ENCODE measurements at places on chromosomes 2 and 18.

GRCh38 chr2:196149948-196150347, 21.4 kb downstream of the STK17B start:
- no peak for DNase-seq

DNA sequence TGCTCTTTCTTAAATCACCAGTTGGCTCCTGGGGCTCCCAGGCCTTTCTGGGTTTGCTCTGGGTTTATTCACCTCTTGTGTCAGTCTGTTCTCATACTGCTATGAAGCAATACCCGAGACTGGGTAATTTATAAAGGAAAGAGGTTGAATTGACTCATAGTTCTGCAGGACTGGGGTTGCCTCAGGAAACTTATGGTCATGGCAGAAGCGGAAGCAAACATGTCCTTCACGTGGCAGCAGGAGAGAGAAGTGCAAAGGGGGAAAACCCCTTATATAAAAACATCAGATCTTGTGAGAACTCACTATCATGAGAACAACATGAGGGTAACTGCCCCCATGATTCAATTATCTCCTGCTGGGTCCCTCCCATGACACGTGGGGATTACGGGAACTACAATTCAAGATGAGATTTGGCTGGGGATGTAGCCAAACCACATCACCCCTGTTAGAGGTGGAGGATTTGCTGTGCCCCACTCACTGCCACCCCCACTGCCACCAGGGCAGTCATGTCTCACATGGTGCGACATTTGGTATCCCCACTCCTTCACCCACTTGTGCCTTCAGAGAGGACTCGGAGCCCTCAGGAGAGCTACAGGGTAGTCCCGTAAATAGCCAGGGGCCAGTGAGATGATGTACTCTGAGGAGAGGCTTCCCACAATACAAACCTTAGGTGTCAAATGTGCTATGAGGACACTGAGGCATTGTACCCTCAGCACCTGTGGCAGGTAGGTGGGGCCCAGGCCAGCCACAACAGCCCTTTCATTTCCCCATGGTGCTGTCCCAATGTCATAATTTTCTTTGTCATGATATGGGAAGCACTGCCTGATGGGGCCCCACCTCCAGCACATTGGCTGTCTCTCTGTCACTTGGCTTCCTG, 35.7 kb downstream of the CDC42EP3 start:
- no peak for DNase-seq

DNA sequence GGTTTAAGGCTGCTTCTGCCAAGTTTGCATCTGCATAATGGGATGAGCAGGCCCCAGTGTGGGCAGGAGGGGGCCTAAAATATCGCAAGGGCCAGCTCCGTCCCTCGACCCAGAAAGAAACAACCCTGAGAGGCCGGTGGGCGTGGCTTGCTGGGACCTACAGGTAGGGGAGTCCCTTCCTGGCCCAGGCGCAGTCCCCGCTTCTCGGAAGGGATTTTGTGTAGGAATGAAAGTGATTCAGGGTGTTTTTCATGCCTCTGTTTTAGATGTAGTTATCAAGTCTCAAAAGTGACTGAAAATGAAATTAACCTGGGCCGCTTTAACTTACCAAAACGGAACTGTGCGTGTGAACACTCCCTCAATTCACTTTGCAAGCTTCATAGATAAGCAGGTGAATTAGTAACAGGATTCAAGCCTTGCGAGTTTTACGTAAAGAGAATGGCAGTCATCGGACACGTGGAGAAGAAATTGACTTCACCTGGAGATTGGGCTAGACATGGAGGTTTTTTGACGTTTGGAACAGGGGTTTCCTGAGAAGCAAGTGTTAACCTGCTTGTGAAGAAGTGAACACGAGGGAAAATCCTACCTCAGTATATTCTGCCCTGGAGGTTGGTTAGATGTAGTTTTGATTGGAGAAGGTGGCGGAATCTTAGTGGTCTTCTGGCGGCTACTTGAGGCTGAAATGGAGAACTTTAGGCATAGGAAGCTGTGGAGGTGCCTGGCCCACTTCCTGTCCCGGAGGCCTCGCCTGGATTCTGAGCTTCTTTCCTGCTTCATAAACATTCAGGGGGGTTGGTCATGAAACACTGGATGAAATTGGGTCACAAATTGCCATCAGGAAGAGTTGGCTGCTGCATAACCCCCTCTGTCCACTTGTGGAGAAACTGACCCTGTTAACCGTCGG, 1.7 kb downstream of the NCK2 start:
- DNase-seq: no peak

GRCh38 chr18:36376361-36376760, 78.8 kb downstream of the FHOD3 start:
- DNase-seq: no peak

GRCh38 chr2:45932278-45932975, 281.0 kb downstream of the PRKCE start:
- peak; percentile 26 for DNase-seq

- peak; percentile 69 for DNase-seq
These were observed 198.6 kb upstream of the EPAS1 start for GRCh38 chr2:46098621-46099062.

DNA sequence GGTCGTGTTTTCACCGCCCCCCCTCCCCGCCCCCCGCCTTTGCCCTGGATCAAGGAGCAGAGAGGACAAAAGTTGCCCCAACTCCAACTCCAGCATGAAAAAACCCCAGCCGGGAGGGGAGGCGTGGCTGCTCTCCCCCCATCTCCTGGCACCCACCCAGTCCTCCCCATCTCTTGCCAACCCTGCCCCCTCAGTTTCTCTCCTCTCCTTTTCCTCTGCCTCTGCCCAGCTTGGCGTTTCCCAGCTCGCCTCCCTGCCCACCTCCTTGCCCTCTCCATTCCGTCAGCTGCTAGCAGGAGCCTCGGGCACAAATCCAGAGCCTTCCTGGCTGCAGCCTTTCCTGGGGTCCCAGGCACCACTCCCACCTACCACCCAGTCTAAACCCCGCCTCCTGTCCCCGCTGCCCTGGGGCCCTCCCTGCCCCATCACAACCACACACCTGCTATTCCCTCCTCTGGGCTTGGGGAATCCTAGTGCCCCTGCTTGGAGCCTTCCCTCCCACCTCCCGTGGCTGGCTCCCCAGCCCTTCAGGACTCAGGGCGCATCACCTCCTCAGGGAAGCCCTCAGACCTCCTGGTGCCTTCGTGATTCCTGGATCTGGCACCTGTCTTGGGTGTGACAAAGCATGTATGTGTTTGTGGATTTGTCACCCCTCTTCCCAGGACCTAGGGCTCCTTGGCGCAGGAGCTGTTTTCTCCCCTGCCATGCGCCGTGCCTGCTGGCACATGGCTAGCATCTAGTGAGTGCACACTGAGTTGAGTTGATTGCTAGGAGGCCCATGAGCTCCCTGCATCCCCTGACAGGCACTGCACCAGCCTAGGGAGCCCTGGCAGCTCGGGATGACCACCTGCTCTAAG, 209.1 kb downstream of the TFCP2L1 start:
- DNase-seq: no peak

- DNase-seq: no peak
These were observed 222.3 kb downstream of the IKZF2 start for GRCh38 chr2:212929116-212929515.

- no peak for DNase-seq
These were observed 23.6 kb downstream of the CPO start for GRCh38 chr2:206962966-206963365.

DNA sequence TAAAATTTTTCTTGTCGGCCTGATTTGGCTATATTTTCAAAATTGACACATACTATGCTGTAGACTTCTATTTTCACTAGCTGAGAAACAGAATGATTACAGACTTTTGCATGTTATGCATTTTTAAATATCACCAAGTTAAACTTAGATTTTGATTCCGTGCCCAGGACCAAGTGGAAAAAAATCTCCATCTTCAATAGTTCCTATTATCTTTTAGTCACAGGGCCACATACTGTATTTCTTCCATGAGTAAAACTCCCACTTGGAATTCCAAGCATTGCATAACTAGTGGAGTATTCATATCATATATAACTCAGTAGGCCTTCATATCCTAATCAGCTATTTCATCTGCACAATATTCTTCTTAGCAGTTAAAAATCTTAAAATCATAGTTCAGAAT, 470.9 kb downstream of the ARHGAP15 start:
- no peak for DNase-seq

Measured in astrocyte of the cerebellum (primary cell).